ENCODE measurements at places on chromosomes 12 and 14.

DNA sequence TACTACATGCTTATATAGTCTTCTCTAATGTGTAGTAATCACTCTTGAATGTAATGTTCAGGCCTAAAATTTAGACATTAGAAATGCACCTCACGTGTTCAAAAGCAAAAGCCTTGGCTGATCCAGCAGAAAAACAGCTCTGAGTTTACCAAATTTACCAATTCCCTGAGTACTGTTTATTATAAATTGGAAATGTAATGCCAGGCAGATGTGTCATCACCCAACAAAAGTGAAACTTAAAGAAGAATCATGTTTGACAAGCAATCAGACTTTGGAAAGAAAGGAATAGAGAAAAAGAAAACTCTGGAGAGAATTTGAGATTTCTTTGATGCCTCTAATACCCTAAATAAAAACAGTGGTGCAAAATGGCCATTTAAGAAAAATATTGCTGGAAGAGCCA, 26.5 kb upstream of the STRAP start:
- DNase-seq, result no peak

DNA sequence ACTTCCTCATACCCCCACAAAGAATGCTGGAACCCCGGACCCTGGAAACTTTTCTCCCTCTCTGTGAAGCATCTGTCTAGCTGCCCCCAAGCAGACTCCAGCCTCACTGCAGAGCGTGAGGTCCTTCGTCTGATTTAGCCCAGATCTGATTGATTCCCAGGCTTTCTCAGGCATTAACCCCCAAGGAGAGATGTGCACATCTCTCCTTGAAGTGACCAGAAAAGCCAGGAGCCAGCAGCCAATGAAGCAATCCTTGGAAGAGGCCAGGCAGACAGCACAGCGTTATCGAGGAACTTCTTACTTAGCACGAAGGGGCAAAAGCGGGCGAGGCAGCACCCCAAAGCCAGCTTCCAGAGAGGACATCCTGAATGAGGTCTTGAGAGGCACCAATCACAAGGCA, 100.7 kb downstream of the ZFP36L1 start:
- no peak for DNase-seq

GRCh38 chr12:122094735-122095631, 16.4 kb downstream of the MLXIP start:
- DNase-seq, result no peak

DNA sequence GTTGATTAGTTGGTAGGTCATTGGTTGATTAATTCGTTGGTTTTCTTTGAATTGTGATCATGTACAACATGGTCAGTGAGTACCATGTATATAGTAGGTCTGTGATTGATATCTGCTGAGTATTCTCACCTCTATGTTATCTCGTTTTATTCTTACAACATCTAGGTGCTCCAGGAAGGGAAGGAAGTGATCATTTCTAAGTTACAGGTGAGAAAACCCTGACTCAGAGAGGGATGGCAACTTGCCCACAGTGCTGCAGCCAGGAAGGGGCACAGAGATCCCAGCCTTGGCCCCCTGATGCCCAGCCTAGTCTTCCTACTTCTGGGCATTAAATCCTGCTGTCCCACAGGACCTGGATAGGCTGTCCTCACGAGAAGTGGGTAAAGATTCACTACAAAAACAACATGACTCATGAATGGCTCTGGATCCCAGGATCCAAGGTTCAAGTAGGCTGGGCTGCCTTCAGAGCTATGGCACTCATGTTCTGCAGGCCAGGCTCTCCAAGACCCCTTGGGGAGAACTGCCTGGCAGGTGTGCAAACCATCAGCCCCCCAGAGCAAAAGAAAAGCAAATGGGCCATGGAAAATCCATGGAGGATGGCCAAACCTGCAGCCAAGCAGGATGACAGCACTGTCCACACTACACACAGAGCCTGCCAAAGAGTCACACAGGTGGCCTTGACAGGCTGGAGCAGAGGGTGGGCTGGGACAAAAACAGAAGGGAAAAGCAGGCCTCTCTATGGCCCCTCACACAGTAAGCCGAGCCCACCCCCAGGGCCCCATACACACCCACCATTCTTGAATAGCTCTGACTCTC, 146.2 kb downstream of the BCL11B start:
- DNase-seq, result no peak

DNA sequence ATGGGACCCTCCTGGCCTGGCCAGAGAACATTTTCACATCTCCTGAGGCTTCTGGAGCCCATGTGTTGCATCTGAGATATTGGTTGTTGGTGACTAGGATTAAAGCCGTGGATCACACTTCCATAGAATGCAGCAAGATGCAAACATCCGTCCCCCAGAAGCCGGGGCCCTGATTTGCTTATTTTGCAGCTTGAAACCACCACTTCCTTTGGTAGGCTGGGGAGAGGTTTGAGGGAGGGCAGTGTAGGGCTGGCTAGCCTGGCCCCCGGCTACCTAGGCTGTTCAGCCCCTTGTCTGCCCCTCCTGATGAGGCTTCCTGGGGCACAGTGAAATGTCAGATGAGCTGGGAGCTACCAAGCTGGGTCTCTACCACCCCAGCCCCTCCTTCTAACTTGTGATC, 209.7 kb upstream of the PWP1 start:
- no peak for DNase-seq

- no peak for DNase-seq
These were observed 5.2 kb downstream of the EPYC start for GRCh38 chr12:90999527-90999926.

DNA sequence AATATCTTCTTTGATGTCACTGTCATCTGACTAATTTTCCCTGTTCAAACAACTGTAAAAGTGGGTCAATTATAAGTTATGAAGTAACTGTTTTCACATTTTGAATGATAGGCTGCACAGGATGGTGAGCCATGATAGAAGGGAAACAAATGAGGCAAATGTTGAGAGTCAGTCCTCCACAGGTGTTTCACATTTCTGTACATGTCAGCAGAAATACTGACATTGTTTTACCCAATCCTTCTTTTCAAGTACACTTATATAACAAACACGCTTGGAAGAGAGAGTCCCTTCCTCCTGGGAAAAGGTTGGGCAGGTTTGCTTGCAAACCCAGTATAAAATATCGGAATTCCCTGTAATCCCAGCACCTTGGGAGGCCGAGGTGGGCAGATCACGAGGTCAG, 1251.5 kb downstream of the SLC16A7 start:
- DNase-seq, result no peak

DNA sequence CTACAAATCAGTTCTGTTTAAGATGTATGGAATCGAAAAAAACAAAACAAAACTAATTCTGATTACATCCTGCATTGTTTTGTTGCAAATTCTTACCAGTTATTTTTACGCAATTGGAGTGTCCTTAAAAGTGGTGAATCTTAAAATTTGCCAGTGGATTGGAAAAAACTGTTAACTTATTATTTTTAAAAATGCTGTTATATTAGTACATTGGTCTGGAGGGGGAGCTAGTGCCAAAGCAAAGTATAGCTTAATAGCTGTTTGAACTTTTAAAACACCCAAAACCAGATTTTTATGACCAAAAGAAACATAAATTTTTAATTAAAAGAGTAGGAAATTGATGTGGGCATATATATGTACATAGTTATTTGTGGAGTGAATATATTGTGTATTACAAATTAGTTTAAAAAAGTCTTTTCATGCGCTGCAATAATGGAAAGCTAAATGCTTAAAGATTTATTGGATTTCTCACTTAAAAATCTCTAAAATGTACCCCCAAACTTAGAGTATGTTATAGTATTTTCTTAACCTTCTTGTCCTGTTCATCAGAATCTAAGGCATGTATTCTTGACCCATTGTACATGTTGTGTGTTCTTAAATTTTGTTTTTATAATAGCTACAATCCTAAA, 2.5 kb downstream of the FUT8 start:
- DNase-seq, result peak; percentile 55

GRCh38 chr12:50580436-50580835, 75.7 kb downstream of the DIP2B start:
- DNase-seq, result no peak

DNA sequence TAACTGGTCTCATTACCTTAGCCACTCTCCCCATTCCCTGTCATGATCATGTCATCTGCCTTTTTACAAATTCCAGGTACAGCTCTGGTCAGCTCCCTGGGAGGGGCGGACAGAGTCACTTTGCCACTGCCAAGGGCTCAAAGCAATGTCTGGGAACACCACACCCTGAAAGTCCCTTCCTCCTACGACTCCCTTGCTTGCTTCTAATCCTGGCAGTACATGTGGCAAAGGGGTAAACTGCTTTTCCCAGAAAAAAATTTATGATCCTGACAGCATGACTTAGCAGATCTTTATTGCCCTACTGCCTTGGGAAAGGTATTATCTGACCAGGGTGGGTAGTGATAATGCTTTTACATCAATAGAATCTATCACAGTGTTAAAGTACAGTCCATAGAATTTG, 376.0 kb upstream of the PDE3A start:
- no peak for DNase-seq

- DNase-seq, result no peak
These were observed 81.2 kb downstream of the BTG1 start for GRCh38 chr12:92064422-92064821.

DNA sequence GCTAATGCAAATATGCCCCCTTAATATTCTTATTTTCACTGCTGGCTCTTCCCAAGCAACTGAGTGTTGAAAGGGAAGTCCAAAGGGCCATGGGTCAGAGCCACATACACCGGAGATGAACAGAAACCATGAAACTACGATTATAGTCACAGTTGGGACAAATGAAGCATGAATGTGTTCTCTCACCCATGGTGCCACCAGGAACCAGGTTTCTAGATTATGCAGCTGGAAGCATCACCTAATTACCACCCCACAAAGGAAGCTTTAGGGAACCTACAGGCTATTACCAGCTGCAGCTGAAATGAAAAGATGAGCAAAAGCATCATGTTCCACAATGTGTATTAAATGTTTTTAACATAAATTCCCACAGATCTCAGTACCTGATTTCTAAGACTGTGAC, 15.4 kb downstream of the TMTC1 start:
- DNase-seq, result no peak

GRCh38 chr12:46430340-46430948, 57.9 kb upstream of the SLC38A2 start:
- peak; percentile 9 for DNase-seq

DNA sequence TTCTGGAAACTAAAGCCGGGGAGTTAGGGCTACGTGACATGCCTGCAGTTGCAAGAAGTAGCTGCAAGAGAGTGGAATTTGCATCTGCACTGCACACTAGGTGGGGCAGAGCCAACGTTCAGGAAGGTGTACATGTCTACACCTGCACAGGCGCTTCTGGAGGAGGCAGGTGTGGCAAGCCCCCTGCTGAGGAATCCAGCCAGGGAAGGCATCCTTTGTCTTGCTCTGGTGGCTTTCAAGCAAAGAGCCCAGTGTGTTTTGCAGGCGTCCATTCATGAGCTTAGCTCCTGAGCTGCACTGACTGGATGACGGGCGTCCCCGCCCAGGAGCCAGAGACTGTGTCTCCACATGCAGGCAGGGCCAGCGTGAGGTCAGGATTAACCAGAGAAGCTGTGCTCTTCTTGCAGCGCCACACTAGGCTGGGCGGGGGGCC, 116.3 kb downstream of the ZFP36L1 start:
- no peak for DNase-seq

DNA sequence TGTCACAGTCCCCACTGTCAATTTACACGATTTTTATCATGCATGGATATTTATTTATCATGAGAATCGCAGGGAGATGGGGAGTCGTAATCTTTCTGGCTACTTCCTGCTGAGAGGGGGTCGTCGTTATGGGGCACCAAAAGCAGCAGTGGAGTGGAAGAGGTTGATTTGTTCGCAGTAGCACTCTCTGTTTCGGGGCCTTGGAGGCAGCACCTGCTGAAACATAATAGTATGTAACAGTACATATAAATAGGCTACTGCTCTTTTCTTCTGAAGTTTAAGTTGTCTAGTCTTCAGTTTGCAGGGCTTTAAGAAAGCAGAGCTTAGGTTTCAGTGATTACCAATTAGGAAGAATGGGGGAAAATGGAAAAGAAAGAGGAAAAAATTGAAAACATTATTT, 3.8 kb downstream of the SOAT2 start:
- no peak for DNase-seq

GRCh38 chr12:130461447-130461815, 123.7 kb downstream of the PIWIL1 start:
- DNase-seq, result no peak

DNA sequence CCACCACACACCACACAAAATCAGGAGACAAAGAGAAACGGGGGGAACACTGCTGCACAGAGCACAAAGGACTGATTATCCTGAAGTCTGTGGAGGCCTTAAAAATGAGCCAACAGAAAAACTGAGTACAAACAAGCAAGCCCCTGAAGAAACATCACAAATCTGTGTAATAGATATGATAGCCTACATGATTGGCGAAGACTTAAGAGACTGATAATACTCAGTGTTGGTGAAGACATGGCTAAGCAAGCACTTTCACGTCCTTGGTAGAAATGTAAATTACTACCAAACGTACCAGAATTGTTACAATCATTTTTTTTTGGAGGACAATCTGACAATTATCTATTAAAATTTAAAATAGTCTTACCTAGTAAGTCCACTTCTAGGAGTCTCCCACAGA, 74.6 kb downstream of the NINJ2 start:
- DNase-seq, result no peak

DNA sequence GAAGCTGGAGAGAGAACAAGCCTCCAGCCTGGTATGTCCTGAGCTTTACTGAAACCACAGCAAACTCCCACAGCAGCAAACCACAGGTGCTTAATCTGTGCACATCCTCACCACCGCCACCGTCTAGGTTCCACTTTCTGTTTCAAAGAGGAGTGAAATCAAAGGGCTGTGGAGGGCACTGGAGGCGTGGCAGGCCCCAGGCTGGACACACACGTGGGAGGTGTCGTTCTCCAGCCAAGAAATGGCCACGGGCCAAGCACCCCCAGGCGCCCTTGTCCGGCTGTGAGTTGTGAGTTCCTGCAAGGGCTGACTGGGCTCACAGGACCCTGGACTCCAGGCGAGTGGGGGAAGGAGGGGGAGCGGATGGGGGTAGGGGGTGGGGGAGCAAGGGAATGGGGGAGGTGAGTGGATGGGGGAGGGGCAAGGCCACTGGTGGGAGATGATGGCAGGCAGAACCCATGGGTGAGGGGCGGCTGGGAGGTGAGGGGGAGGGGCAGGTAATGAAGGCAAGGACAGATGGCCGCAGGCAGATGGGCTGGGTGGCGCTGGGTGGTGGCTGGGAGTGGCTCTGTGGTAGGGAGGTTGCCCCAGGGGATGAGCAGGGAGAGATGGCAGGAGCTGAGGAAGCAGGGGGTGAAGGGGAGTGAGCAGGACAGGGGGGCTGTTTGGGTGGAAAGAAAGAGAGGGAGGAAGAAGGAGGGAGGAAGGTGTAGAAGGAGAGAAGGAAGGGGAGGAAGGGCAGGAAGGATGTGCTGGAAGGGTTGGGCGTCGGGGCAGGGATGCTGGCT, 86.7 kb downstream of the NCOR2 start:
- DNase-seq, result peak; percentile 18

DNA sequence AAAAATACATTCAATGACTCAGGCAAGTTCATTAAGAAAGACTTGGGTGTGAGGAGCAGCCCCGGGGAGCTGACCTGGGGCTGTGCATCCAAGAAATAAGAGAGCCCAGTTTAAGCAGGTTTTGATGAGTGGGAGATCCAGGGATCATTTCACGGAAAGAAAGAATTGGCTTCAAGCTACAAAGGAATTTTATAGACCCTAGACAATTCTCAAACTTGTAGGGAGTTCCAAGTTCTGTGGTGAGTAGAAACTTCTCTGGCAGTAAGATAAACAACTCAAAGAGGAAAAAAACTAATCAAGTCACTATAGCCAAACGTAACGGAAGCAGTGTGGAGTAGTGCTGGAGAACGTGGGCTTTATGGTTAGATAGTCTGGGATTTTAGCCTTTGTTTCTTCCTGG, 175.7 kb upstream of the DDHD1 start:
- DNase-seq, result no peak
